ENCODE measurements at places on chromosomes 2 and 18. TPM values are rescaled to one million over a fixed set of nuclear protein-coding genes. Genes with fewer than 3 reads are reported as not detected.

Gene ACMSD
- total RNA-seq: not detected

Gene POU3F3
- total RNA-seq: 6.5 TPM

Gene POLR1B
- 26.3 TPM for total RNA-seq

Gene EEF1B2
- 646 TPM for total RNA-seq

Gene LRATD1
- total RNA-seq: not detected

Gene TRIM54
- total RNA-seq: not detected

Gene CNTNAP5
- total RNA-seq: not detected

Gene ARHGAP25
- 0.51 TPM for total RNA-seq

Gene VSNL1
- total RNA-seq: 0.09 TPM

- DNase-seq: no peak
Observed at GRCh38 chr2:122319539-122320132, 564.2 kb downstream of the TSN start.

GRCh38 chr2:145068509-145068908 is 548.6 kb upstream of the ZEB2 start:
- DNase-seq: no peak

GRCh38 chr2:239467956-239468490 is 67.2 kb upstream of the HDAC4 start:
- DNase-seq: no peak

DNA sequence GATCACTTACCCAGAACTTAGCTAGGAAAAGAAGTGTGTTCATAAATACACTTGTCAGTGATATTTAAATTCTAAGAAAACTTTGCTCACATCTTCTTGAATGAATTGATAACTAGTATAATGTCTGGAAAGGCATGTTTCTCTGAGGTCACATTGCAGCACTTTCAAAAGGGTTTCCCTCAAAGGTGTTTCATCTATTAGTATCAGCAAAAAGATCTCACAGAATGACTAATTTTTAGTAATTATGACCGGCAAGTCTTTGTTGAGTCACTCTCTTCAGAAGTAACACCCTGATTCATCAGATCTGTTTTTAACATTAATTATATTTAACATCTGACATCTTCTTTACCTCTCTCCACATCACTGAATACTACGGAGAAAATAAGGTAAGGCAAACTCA is 222.3 kb downstream of the IKZF2 start:
- no peak for DNase-seq

DNA sequence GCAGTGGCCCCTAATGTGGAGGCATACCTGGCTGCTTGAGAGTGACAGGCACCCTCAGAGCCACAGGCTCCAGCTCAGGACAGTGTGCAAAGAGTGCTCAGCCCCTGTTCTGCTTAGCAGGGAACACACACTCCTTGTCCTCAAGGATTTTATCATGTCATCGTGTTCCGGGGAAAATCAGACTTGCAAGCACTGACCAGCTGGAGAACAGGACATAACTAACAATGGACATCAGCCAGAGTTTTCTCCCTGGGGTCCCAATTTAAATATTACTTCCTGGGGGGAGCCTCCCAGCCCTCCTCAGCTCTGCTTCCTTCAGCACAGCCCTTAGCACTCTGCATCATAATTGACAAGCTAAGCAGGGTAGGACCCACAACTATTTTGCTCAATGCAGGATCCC is 175.4 kb upstream of the ACAA2 start:
- no peak for DNase-seq

DNA sequence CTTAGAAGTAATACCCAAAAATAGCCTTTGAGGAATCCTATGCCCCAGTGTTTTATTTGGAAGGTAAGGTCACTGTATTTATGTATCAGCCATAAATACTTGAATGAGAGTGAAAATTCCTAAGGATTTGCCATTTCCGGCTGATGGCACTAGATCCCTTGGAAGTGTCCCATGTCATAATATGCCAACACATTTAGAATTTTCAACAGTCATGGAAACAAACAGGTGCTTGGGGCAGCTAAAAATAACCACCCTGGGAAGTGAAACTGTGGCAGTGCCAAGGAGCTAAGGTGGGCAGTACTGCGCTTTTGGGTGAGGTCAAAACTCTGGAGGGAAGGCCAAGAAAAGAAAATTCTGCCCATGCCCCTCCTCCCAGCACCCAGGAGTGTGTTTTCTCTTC is 80.2 kb downstream of the TCF7L1 start:
- DNase-seq: no peak

DNA sequence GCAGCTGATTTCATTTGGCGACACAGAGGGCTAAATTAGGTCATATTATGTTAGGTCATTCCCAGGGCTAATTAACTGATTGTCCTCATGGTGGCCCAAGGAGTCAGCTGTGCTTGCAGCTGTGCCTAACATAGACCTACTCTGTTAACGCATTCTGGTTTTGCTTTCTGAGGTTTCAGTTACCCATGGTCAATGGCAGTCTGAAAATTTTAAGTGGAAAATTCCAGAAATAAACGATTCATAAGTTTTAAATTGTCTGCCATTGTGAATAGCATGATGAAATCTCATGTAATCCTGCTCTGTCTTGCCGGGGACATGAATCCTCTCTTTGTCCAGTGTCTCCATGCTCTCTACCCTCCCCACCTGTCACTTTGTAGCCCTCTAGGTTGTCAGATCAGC is 168.7 kb downstream of the KCNS3 start:
- DNase-seq: no peak

DNA sequence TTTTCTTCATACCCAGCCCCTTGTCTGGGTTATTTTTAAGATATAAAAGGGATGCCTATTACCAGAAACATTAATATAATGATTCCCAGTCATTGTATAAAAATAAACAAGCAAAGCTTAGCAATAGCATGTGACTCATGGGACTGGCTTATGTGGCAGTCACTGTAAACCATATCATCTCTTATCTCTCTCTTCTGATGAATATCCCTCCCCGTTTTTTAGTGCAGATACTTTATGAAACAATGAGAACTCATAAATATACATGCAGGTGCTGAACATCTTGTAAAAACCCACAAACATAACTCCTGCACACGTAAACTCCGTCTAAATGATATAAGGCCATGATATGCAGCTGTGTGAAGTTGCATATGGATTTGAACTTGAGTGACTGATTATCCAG is 154.9 kb downstream of the MGAT5 start:
- peak; percentile 28 for DNase-seq

- DNase-seq: no peak
Observed at GRCh38 chr18:63889626-63890025, 2.1 kb downstream of the SERPINB2 start.

- DNase-seq: no peak
Observed at GRCh38 chr2:173238385-173238784, 116.3 kb upstream of the CDCA7 start.

- DNase-seq: no peak
Observed at GRCh38 chr2:221533299-221533698, 38.8 kb downstream of the EPHA4 start.

GRCh38 chr2:232658217-232658785 is 24.9 kb downstream of the EFHD1 start:
- no peak for DNase-seq

- DNase-seq: no peak
Observed at GRCh38 chr2:190762566-190762965, 113.7 kb downstream of the NAB1 start.

Data from Daoy (cell line).